ENCODE measurements at places on chromosomes 6 and 20.

DNA sequence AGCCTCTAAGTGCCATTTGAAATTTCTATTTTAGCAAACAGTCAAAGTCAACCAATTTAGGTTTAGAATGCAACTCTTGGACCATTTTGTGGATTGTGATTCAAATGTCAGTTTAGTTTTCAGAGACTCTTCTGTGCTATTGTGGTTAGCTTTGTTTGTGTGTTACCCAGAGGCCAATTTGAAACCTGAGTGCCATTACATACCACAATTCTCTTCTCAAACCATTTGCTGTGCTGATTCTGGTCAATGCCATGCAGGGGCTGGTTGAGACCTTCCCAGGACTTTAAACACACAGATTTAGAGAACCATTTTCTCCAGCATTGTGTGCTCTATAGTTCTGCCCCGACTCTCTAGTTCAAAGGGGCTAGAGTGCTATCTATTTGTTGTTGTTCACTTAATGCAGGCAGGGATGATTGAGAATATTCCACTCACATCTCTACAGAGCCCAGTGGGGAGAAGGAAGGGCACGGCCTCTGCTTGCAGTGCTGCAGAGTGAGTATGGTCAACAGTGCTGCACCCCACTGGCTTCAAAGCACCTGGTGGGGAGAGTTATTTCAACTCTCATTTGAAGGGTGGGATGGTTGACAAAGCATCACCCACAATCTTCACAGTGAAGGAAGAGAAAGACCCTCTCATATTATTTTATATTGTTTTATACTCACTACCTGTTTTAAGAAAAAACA is 738.2 kb downstream of the COL12A1 start:
- DNase-seq = peak; percentile 16

GRCh38 chr20:14764511-14765369 is 427.3 kb upstream of the FLRT3 start:
- DNase-seq = peak; percentile 4

DNA sequence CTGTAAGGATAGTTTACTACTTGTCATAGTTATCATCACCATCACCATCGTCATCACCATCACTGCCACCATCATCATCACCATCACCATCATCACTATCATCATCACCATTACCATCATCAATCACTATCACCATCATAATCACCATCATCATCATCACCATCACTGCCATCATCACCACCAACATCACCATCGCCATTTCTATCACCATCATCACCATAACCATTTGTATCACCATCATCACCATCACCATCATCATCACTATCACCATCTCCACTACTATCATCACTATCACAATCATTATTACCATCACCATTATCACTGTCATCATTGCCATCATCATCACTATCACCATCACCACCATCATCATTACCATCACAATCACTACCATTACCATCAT is 655.5 kb upstream of the DEFB115 start:
- no peak for DNase-seq

- no peak for DNase-seq
Measured at GRCh38 chr6:128743974-128744765, 138.8 kb upstream of the LAMA2 start.

DNA sequence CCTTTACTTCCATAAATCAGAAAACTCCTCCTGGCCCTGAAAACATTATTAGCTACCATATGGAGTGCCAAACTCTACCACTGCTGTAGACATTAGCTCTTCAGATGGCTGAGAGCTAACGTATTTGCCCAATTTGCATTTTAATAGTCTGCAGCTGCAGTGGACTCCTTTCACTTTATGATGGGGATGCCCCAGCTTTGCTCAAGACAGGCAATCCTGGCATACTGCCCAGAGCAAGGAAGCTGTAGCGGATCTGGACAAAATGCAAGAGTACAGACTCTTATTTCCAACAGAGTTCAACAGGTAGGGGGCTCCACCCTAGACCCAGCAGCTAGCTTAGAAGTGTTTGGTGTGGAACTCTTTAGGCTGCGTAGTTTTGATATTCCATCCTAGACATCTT is 246.7 kb downstream of the FOXC1 start:
- no peak for DNase-seq

DNA sequence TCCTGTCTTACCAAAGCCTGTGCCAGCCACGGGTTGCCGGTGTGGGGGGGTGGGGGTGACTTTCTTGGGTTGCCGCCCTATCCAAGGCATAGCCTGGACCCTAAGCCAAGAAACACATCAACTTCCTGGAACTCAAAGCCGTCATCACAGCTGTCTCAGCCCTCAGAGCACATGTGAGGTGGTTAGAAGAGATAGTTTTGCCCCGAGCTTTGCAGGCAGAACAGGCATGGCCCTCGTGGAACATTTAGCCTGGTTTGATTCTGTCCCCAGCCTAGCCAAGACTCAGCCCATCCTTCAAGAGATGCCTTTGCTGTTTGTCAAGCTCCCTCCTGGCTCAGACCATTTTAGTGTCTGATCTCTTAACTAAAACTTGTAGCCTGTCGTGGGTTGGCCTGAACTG is 64.9 kb downstream of the RREB1 start:
- no peak for DNase-seq

DNA sequence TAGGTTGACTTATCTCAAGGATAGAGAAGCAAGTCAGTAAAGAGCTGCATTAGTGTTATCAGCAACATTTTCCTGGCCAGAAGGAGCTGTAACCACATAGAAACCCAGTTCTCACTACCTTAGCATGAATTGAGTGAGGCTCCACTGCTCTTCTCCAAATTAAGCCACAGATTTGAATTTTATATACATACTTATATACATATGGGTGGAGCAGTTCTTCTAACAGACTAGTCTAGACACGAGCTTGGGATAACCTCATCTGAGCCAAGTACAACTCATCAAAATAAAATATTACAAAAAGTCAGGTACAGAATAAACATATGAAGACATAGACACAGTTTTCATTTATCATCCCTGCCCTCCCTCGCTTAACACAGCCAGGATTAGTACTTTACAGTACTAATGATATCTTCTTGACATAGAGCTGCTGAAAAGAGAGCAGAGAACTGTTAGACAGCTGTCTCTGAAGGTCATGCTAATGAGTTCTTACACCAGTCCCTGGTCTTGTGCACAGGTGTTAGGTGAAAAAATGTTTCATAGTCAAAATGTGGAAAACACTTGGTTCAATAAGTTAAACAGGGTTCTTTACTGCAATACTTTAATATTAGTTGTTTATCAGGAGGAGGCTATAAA is 147.4 kb upstream of the HTR1E start:
- DNase-seq = no peak

DNA sequence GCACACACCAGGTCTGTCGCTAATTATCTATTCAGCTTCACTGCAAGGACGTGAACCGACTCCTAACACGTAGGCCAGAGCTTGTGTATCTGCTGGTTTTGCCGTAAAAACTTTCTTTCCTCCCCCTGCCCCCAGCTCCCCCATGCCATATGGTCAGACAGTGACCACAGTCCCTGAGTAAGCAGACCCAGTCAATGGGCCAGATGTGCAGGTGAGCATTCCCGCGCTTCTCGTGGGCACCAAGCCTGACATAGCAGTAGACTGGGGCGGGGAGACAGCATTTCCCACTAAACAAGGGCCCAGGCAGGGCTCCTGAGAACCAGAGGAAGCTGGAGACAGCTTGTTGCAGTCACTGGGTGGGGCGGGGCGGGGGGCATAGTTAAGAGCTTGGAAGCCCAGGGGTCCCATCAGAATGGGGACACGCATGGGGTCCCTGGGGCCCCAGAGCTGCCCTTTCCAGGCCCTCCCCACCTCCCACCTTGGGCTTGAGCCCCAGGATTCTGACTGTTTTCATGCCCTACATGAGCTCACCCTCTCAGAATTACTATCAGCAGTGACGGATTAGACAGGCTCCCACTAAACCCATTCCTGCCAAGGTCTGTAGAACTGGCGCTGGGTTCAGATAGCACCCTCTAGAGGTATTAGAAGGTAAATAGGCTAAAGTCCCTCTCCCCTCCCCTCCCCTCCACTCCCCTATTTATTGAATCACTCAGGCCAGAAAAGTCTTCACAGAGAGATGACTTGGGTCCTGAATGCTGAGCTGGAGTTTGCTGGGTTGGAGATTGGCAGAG is 51.8 kb downstream of the CDH26 start:
- DNase-seq = no peak

DNA sequence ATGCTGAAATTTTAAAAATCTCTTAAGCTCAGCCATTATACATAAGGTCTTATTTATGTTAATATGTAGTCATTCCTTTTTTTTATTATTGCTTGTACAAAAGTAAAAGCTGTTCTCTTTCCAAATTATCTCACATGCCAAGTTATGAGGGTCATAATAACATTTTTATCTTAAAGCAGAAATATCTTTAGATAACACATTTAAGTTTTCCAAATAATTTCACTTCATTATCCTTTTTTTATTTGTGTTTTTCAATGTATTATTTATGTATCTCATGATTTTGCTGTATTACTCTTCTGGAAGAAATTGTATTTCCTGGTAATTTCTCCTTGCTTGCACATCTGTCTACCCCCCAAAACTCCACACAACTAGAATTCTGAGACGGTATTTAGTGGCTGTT is 461.1 kb upstream of the SOX4 start:
- no peak for DNase-seq

- no peak for DNase-seq
Measured at GRCh38 chr6:21507811-21508210, 85.7 kb upstream of the SOX4 start.

DNA sequence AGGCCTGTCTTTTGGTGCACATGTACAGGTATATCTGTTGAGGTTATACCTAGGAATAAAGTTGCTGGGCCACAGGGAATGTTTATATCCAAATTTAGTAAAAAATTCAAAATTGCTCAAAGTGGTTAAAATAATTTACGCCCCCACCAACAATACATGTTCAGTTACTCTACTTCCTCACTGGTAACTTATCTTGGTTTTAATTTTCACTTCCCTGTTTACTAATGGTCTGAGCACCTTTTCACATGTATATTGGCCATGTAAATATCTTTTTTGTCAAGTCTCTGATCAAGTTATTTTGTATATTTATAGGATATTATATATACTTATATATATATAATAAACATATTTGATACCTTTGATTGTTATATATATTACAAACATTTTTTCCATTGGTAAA is 9.7 kb downstream of the PDE7B start:
- no peak for DNase-seq

Measured in T47D (cell line).